ENCODE measurements at places on chromosomes 2 and 18.
A peak's percentile ranks its signal among the peaks of the same experiment; 100 is the strongest.

GRCh38 chr18:49898421-49898820 is 85.1 kb upstream of the ACAA2 start:
- peak; percentile 9 for DNase-seq

- DNase-seq = no peak
Observed at GRCh38 chr2:43717322-43717721, 41.1 kb upstream of the C1GALT1C1L start.

DNA sequence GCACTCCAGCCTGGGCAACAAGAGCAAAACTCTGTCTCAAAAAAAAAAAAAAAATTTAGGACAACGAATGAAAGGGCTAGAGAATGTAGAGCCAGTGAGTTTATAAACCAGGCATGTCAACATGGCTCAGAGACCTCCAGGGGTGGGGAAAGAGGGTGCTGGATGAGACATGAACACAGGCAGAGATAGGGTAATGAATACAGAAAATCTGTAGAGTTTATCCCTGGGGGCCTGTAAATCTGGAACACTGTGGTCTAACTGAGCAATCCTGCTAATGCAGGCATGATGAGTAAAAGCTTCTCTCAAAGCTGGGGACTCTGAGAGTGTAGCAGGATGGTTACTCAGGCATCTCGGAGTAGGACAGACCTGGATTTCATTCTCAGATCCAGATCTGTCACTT is 59.2 kb upstream of the IGFBP2 start:
- DNase-seq = no peak

DNA sequence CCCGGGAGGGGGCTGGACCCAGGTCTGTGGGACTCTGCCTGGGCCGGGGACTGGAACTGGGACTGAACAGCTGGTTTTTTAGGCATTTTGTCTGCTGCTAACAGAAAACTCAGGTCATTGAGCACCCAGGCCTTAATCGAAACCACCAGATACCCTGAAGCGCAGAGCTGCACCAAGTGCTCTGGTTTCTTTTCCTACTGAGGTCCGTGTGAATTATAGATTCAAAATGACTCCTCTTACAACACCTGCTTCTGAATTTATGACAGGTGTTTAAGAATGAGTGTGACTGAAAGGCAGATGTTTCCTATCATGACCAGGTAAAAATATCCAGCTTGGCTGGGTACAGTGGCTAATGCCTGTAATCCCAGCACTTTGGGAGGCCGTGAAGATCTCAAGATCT is 47.8 kb downstream of the TRAPPC12 start:
- no peak for DNase-seq

- no peak for DNase-seq
Observed at GRCh38 chr18:74669136-74669798, 71.6 kb downstream of the ZNF407 start.

Data from stimulated activated CD4-positive, alpha-beta T cell treated with anti-CD3 and anti-CD28 coated beads, Interleukin-1b, Interleukin-23, amount 100 ng/mL, for 1 hour (primary cell).